Endodermal cell (in vitro differentiated cells): ENCODE measurements at places on chromosomes 5 and 9. TPM values are rescaled to one million over a fixed set of nuclear protein-coding genes. Genes with fewer than 3 reads are reported as not detected.

FOXD4L5 gene
- total RNA-seq = 0.15 TPM in 1 of 3 replicates, not detected in the others

MFAP3 gene
- total RNA-seq = 20.4 to 29.2 TPM (median 25.8 TPM) in 3 replicates

QRFP gene
- not detected in 3 replicates for total RNA-seq

GFPT2 gene
- total RNA-seq = 19.5 and 22.6 TPM in 2 replicates

DMGDH gene
- 0.66 and 0.73 TPM in 2 replicates for total RNA-seq

PCDHGA3 gene
- total RNA-seq = 0.14 TPM in 1 of 3 replicates, not detected in the others

NIPAL4 gene
- total RNA-seq = 0.09 TPM in 1 of 2 replicates, not detected in the other

CDX1 gene
- total RNA-seq = not detected in 3 replicates

TLE1 gene
- total RNA-seq = 73.5 and 79.9 TPM in 2 replicates

LRRC8A gene
- total RNA-seq = 58.7 and 61.5 TPM in 2 replicates

DRD1 gene
- total RNA-seq = 0.59 and 0.66 TPM in 2 replicates

FGF10 gene
- total RNA-seq = 2.8 and 3.8 TPM in 2 replicates

FOXD4 gene
- 0.26 and 0.47 TPM in 2 replicates for total RNA-seq

SLC36A2 gene
- 0.45 and 1.4 TPM in 2 replicates for total RNA-seq

GRCh38 chr5:72171667-72172066 is 64.4 kb downstream of the MAP1B start:
- DNase-seq = no peak

DNA sequence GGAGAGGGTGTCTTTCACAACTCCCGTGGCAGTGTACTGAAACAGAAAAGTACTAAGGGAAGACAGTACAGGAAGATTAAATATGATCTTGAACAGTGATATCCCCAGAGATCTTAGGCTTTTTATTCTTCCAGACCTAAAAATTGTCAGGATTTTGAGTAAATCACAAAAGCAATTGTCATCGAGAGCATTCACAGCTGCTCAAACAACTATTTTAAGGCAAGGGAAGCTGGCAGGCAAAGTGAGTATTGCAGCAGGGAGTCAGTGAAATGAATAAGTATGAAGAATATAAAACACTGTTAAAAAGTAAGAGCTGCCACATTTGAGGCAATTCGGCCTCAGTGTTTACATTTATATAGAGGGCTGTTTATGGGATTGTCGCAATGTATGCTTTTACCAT is 479.0 kb downstream of the CAAP1 start:
- no peak for DNase-seq

GRCh38 chr9:109476642-109477257 is 21.4 kb downstream of the PTPN3 start:
- DNase-seq = no peak

GRCh38 chr9:134435550-134436378 is 109.5 kb downstream of the RXRA start:
- no peak for DNase-seq

GRCh38 chr5:9850456-9850855 is 220.3 kb upstream of the TAS2R1 start:
- DNase-seq = no peak

DNA sequence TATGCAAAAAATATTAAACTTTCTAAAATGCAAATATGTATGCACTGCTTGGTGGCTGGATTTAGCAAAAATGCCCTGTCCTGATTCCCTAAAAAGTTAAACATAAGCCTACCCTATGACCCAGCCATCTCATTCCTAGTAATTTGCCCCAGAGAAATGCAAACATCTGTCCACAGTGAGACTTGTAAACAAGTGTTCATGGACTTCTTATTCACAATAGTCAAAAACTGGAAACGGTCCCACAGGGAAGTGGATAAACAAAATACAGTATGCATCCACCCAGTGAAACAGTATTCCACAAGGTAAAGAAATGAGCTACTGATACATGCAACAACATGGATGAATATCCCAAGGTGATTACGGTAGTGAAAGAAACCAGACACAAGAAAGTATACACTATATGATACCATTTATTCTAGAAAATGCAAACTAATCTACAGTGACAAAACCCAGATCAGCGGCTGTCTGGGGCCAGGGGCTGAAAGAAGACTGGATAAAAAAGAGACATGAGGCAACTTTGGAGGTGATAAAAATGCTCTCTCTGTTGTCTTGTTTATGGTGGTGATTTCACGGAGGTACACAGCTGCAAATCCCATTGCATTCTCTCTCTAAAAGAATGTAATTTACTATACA is 277.3 kb downstream of the GLIS3 start:
- no peak for DNase-seq

- no peak for DNase-seq
These were observed 115.3 kb downstream of the VAV2 start for GRCh38 chr9:133876836-133877235.

GRCh38 chr5:1918488-1919208 is 35.9 kb upstream of the IRX4 start:
- no peak for DNase-seq

- no peak for DNase-seq
These were observed 282.2 kb downstream of the CWC27 start for GRCh38 chr5:65050826-65051498.

DNA sequence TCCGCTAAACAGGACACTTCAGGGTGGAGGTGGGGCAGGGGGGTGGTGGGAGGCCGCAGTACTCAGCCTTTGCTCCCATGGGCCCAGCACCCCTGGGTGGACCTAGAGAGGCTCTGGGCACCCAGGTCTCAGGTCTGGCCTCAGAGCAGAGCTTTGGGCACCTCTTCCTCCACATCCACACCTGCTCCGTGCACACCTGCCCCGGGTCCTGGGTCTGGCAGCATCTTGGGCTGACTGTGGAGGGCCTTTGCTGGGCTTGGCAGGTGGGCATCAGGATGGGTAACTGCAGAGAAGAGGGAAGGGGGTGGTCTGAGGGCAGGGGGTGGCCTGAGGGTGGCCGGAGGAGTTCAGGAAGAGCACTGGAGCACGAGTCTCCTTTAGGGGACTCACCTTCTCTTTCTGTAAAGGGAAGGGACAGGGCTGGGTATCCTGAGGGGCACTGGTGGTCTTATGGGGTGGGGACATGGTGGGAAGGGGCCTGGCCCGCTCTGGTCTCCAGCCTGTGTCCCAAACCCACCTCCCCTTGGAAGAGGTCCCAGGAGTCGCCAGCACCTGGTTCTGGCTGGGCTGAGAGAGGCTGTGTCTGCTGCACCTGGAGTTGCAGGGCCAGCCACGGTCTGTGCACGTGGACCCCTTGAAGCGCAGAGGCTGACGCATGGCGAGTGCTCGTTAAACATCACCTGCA is 106.7 kb upstream of the IER5L start:
- DNase-seq = peak; percentile 38

GRCh38 chr5:29170599-29170998 is 2022.9 kb upstream of the CDH6 start:
- no peak for DNase-seq

GRCh38 chr5:66542711-66543110 is 53.5 kb upstream of the MAST4 start:
- DNase-seq = no peak

DNA sequence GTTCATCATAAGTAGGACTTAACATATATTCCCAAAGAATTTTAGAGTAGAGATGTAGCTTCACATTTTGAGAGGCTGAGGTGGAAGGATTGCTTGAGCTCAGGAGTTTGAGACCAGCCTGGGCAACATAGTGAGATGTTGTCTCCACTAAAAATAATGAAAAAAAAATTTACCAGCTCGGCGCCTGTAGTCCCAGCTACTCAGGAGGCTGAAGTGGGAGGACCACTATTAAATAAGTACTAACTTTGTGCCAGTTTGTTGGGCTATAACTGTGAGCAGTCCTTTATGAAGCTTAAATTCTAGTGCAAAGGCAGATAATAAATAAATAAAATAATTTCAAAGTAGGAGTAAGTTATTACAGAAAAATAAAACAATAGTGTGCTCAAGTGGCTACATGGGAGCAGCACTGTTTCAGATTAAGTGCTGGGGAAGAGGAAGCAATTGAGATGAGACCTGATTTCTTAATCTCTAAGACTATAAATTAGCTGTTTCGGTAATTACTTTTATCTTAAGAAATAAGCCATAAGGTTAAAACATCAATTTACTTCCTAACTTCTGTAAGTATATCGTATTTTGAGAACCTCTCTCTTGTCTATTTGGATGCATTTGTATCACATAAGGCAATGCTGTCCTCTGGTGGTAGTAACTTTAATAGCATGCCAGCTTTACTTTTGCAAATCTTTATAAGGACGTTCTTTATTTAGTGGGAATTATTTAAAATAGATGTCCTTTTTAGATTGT is 98.9 kb downstream of the CSNK1G3 start:
- DNase-seq = no peak

DNA sequence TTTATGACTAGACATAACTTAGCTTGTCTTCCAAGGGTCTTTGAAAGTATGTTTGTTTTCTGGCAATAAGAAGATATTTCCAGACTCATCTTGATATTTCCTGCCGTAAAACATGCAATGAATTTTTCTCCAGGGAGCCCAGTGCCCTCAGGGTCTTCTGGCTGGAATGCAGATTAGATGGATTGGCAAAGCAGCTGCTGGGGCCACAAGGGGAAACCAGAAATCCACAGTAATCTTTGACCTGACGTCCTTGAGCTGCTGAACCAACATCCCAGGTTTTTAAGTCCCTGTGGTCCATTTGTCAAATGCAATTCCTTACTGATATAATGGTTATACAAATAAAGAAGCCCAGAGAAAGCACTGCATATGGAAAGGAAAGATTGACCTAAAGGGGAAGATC is 93.0 kb downstream of the THBS4 start:
- no peak for DNase-seq

GRCh38 chr9:76218117-76218885 is 175.9 kb downstream of the RFK start:
- no peak for DNase-seq

DNA sequence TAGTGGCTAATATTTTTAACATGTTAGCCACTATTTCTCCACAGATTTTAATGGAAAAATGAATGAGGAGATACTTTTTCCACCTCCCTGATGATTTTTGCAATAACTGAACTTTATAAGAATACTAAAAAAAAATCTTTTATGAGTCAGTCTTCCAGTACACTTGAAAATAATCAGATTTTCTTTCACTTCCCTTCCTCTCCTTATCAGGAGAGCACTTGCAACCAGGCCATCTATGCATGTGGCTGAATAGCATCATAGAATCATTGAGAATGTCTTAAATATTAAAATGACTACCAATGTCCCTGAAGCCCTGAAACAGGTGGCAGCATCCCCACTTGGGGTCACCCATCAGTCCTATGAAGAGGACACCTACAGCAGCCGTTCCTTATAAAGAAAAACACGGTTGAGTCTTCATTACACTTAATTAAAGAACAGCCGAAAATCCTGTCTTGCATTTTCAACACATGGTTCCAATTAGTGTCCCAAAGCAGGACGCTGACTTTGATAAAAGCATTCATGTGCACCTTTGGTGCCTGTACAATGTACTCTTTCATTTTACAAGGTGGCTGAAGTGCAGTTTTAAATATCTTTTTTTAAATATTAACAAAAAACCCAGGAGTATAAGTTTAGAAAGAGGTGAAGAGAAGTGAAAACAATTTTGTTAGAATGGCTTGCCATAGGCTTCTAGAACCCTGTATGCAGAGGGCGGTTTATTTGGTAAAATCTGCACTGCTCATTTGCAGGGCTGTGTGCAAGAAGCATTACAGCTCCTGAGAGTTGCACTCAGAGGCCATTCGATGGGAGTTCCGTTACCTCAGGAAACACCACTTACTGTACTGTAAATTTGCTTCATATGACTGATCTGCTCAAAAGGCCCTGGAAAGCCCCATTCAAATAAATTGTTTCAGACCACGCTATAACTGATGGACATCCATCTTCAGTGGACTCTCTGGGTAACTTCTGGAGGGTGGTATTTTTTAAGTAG is 106.9 kb upstream of the VCAN start:
- DNase-seq = no peak

DNA sequence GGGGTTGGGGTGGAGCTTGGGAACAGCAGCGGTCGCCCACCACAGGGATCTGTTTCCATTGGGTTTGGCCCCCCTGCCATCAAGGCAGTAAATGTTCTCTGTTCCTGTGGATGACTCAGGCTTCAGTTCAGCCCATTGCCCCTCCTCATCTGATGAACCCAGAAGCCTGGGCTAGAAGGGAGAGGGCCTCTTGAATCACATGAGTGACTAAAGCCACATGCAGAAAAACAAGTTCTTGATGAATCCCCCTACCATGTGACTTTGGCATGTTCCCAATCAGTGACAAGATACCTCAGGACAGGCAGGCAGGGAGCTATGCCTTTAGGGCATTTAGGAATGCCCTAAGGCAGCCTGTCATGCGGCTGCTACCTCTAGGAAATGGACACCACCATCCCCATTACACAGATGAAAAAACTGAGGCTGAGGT is 2.5 kb downstream of the SH3PXD2B start:
- peak; percentile 62 for DNase-seq

GRCh38 chr5:62208218-62208852 is 97.7 kb upstream of the KIF2A start:
- no peak for DNase-seq

DNA sequence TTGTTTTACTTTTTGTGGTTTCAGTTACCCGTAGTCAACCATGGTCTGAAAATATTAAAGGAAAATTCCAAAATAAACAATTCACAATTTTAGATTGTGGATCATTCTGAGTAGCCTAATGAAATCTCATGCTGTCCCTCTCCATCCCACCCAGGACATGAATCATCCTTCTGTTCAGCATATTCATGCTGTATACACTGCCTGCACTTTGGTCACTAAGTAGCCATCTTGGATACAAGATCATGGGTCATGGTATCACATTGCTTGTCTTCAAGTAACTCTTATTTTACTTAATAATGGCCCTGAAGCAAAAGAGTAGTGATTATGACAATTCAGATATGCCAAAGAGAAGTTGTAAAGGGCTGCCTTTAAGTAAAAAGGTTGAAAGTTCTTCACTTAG is 536.5 kb upstream of the ACO1 start:
- DNase-seq = no peak

- DNase-seq = no peak
These were observed 509.8 kb downstream of the DMAC1 start for GRCh38 chr9:7289773-7290172.

GRCh38 chr9:133969681-133970580 is 22.2 kb downstream of the VAV2 start:
- no peak for DNase-seq

DNA sequence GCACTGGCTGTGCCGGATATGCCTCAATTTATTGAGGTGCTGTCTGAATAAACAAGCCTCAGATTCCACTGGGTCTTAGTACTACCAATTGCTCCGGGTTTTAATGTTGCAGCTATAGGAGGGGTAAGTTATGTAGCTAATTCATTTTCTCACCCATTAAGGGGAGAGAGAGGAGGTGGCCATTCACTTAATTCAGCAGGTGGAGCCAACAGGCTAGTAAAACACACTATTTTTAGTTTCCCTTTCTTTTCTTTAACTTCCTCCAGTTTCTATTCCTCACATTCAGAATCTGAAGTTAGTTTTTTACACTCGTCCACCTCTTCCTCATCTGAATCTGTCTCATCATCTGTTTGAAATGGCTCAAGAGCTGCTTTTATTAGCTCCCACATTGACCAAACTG is 105.6 kb upstream of the CDH10 start:
- no peak for DNase-seq
